SK-N-SH (cell line): ENCODE measurements at places on chromosomes 2 and 18.

- DNase-seq: no peak
Observed at GRCh38 chr18:78904179-78904531, 75.5 kb upstream of the SALL3 start.

- no peak for DNase-seq
Observed at GRCh38 chr2:17863539-17863938, 14.9 kb upstream of the KCNS3 start.

GRCh38 chr2:67145851-67146250, 251.3 kb upstream of the ETAA1 start:
- no peak for DNase-seq

DNA sequence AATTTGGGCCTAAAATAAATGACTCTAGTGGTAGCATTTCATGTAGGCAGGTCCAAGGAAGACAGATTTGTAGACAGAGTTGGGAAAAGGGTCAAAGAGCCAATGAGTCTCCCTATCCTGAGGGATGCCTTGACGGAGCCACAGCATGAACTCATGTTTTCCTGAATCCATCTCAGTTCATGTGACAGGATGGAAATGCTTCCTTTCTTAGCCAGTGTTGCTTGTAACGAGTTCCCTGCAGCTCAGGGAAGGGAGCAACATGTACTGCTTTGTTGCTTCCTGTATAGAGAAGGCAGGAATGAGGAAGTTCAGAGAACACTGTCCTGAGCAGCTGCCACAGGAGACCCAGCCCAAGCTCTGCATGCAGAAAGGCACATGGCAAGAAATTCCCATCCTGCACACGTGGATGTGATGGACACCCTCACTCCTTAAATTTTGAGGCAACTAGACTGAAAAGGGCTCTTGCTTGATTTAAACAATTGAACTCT, 27.9 kb downstream of the TMEM17 start:
- no peak for DNase-seq

GRCh38 chr2:207144173-207144785, 21.5 kb downstream of the KLF7 start:
- no peak for DNase-seq

GRCh38 chr2:229408356-229408755, 137.3 kb upstream of the PID1 start:
- DNase-seq: no peak

DNA sequence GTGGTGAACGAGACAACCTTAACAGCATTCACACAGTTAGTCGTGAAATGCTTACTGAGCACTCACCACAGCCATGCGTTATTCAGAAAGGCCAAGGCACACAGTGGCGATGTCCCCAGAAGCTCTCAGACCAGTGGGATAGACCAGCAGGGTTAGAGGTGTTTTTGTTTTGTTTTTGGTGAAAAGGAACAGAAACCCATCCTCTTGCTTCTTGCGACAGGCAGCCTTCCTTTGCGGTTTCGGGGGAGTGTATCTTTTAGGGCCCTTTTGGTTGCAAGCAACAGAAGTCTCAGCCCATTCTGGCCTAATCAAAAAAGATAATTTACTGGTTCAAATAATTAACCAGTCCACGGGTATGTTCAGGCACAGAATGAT, 4.7 kb downstream of the GNLY start:
- DNase-seq: no peak

DNA sequence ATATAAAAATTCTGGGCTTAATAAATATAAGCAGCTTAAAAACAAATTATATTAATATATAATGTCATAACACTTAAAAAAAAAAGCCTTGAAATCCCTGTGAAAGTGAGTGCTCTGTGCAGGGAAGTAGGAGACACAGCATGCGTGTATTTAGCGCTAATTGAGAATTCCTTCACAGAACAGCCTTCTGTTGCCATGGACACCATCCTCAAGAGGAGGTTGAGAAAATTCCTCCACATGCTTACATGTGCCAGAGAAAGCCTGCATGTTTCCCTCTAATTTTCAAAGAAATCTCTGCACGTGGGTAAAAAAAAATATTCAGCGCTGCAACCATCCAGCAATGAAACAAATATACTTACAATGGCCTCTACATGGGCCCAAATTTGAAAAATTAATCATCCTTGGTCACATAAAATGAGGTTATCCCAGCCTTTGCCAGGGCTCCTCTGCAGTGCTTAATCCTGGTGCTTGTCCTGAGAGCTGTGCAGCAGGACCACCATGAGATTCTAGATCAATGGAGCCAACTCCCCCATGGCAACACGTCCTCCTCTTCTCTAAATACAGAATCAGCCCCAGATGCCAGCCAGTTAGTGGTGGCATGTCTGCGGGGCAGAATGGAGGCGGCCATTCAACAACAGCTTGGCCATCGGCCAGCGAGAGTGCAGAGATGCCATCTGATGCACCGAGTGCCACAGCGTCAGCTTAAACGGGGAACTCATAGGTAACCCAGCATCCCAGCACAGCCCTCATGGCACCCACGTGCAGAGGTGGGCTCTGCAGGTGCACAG, 228.0 kb downstream of the MYT1L start:
- DNase-seq: peak; percentile 74
